ENCODE measurements at places on chromosomes 3 and 15.

DNA sequence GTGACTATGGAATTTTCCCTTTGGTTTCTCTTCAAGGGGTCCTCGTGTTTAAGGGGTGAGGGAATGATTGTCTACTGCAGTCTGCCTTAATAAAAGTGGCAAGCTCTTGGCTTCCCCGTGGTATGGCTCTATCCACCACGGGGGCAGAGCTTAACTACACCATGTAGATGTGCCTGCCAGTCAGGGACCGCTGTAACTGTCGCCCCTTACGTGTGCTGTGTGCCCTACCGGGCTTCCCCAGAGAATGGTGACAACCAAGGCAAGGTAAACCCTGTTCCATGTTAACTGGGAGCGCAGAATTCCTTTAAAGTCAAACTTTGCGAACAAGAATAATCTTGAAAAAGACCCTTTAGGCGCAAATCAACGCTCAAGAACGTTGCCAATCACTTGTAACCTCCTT lies 966 bp upstream of the C3orf80 start:
- DNase-seq: no peak

DNA sequence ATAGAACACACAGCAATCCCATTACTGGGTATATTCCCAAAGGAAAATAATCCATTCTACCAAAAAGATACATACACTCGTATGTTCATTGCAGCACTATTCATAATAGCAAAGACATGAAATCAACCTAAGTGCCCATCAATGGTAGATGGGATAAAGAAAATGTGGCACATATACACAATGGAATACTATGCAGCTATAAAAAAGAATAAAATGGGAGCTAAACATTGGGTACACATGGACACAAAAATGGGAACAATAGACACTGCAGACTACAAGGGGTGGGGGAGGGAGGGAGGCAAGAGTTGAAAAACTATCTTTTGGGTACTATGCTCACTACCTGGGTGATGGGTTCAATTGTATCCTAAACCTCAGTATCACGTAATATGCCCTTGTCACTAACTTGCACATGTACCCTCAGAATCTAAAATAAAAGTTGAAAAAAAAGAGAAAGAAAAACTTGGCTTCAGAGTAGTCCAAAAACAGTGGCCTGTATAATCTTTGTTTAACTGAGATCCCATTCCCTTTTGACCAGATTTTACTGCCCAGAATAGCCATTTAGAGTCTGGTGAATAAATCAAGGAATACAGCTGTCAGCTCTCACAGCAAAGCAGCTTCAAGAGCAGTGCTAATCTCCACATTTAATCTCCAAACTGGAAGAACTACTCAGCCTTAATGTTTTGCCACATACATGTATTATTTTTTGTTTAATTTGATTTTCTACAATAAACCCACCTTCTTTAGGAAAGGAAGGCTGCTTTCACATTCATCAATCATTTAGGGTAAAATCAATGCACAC lies 54.5 kb upstream of the XRN1 start:
- no peak for DNase-seq

DNA sequence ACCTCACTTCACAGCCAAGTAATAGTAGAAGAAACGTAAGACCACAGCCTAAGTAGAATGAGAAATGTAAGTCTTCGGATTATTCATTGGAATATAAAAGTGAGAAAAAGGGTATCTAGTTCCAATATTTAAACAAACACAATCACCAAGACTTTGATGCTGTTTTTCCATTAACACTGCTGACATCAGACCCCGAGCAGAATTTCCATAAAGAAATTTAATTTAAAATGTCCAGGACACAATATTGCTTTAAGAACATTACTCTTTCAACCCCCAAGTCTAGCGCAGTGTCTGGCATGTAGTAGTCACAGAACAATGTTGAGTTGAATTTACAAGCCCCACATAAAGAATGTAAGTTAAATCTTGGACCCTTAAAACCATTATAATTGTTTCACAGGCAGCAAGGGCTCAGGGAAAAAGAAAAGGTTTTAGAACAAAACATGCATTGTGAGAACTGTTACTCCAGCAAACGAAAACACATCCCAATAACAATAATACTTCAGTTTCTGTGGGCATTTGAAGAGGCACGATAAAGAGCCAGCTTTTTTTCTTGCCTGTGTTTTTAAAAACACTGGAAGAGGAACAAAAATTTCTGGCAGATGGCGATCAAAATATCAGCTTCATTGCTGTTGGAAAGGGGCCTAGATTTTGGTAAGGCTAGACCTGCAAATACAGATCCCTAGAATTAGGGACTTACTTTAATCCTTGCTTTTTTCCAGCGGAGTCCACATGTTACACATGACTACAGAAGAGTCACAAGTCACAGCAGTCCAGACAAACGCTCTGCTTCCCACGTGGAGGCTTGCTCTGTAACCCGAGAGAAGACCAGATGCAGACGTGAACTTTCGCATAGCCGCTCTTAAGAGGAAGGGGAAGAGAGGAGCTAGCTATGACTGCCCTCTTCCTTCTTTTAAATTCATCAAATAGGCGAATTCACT lies 77.9 kb upstream of the IGSF10 start:
- no peak for DNase-seq

GRCh38 chr15:69590932-69591524 lies 138.4 kb downstream of the RPLP1 start:
- DNase-seq: no peak

DNA sequence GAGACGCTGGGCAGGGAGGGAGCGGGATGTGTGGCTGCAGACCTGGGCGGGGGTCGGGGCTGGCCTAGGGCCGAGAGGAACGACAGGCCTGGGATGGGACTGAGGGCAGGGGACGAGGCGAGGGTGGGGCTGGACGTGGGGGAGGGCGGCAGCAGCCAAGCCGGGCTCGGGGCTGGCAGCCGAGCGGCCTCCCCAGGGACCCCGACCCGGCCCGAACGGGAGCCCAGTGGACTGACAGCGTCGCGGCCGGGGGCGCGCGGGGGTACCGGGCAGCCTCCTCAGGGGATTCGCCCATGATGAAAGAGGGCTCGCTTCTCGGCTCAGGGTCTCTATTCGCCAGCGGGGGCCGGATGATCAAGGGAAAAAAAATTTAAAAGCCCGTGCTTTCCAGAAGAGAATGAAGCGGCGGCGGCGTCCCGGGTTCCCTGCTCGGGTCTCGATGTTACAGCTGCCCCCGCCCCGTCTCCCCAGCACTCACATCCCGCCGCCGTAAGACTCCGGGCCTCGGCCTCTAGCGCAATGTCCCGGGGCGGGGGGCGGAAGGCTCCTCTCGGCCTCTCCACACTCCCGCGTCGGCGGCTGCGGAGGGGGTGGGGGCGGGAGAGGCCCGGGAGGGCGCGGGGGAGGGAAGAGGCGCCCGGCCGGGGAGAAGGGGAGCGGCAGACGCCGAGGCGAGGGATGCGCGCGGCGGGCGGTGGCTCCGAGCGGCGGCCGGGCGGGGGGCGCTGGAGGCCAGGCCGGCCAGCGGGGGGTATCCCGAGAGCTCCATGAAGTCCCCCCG lies 4.3 kb downstream of the PTH1R start:
- no peak for DNase-seq

- DNase-seq: no peak
Observed at GRCh38 chr15:98799461-98800390, 151.4 kb downstream of the IGF1R start.

DNA sequence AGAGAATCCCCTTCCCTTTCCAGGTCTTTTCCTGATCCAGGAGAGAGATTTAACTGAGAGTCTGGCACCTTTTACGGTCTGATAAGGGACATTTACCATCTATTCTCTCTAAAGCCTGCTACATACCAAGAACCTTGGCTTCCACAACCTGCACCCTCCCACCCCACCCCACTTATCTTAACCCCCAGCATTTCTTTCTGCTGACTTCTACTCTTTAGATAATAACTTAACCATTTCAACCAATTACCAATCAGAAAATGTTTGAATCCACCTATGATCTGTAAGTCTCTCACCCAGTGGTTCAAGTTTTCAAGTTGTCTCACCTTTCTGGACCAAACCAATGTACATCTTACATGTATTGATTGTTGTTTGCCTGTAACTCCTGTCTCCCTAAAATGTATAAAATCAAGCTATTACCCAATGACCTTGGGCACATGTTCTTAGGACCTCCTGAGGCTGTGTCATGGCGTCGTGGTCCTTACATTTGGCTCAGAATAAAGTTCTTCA lies 74.0 kb downstream of the MCF2L2 start:
- DNase-seq: no peak

DNA sequence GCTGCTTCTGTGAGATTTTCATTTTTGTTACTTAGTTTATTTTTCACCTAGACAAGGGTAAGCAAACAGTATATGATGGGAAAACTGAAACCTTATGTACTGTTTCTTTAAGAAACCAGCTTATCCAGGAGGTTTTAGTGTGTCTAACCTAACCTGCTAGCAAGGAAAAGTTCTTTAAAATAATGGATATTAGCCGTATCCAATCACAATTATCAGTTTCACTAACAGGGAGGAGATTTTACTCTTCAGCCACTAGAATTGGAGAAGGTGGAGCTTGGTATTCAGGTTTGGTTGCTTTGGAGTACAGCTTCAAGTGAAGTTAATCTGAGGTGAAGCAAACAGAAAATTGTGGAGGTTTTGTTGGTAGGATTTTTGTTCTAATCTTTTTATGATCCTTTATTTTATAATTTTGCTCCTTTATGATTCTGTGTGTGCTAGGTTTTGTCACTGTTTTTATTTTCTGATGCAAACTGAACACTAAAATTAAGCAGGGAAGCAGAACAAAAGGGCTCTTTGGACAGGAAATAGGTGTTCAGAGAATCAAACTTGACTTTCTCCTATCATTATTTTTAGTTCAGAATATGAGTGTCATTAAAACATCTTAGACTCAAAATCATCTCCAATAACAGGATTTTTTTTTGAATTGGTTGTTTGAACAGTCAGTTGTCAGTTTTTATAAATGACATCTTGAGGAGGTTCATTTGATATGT lies 13.0 kb downstream of the ZFAND6 start:
- DNase-seq: peak; percentile 78

- peak; percentile 19 for DNase-seq
Observed at GRCh38 chr3:152444029-152444641, 175.4 kb downstream of the MBNL1 start.

DNA sequence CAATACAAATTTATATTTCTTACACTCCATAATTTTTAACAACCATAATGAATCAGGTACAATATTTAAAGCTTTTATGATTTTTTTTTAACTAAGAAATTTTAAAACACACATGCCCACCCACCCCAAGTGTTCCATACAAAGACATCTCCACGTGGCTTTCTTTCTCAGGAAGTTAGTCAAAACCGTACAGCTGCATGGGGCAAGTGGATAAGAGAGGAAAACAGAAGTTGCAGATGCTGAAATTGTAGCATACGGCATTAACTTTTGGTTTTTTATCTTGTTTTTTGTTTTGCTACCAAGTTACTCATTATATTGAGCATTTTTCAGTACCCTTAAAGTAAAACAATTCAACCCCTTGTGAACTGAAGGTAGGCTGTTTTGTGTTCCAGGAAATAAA lies 14.8 kb downstream of the GNB4 start:
- DNase-seq: no peak

GRCh38 chr15:48096813-48097212 lies 24.0 kb upstream of the SLC24A5 start:
- DNase-seq: peak; percentile 56

GRCh38 chr3:49389297-49389696 lies 22.5 kb downstream of the RHOA start:
- DNase-seq: no peak

GRCh38 chr15:44243829-44244228 lies 44.7 kb upstream of the GOLM2 start:
- DNase-seq: no peak

GRCh38 chr3:109572301-109572700 lies 235.0 kb upstream of the DPPA4 start:
- no peak for DNase-seq

DNA sequence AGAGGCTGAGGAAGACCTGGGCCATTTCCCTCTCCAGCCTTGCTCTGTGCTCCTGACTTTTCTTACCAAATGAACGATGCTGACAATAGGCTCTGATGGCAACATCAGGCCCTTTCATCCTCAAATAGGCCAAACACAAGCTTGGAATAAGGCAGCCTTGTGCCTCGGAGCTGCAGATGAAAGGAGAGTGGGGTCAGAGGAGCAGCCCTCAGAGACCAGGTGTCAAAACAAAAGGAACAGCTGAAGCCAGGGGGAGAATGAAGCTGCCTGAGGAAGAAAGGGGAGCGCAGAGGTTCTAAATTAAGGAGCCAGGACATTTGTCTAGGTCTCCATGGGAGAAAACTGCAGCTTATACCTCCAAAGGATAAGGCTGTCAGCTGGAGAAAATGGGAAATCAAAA lies 5.1 kb downstream of the BFSP2 start:
- no peak for DNase-seq

DNA sequence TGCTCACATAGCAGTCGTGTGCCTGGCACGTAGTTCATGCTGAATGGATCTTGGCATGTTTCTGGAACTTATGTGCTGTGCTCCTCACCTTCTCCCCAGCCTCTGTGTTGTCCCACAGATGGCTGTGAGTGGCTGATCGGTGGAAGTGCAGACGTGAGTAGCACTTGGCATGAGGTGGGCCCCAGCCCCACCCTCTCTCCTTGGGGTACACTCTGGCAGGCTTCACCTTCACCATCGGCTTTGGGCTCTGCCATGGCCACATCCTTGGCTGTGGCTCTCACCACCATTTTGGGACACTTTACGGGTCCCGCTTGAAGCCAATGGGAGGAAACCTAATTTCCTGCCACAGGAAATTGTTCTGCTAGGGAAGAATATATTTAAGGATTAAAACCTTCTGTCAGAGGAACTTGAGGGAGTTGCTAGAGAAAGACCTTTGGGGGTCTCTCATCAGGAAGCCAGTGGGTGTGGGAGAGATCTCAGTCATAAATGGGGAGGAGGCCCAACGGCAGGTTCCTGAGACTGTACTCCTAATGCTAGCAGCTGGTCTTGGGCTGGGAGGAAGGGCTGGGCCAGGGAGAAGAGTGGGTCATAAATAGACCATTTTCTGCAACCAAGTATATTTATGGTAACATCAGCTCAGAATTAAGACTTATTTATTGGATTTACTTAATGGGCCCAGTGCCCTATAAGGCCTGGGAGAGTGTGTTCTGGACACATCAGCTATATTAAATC lies 92.3 kb downstream of the SMAD3 start:
- no peak for DNase-seq

- no peak for DNase-seq
Observed at GRCh38 chr3:151144760-151145159, 58.3 kb downstream of the GPR171 start.

- no peak for DNase-seq
Observed at GRCh38 chr15:29917600-29918597, 95.6 kb upstream of the TJP1 start.

DNA sequence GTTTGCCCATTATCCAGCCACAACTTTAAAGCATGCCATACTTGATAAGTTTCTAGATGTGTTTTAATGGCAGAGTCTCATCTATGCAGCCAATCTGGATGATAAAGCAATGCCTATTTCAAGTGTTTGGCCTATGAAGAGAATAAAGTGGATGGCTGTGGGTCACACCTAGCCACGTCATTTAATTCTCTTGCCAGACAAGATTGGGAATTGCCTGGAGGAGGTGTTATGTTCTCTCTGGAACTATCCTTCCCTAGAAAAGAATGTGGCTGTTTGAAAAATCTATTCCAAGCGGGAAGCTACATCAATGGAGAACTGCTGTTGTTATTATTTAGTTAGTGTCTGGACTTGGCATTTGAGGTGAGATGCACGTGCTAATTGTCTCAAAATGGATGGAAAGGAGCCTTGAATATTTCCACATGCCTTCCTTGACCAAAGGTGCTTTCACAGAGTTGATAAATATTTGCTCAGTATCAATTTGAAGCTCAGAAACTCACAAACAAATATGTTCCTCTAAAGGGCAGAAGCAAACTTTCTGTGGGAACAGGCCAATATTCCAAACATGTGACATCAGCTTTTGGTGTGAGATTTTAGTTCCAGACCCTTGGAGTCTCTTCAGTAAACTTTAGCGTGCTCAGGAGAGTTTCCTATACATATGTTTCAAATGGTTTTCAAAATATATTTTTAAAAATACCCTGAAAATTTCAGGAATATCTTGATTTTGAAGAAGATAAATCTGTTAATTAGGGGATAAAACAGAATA lies 510.6 kb upstream of the SGO1 start:
- no peak for DNase-seq

Measured in retinal pigment epithelial cell (primary cell).